ENCODE measurements at places on chromosomes 16 and 17.
A peak's percentile ranks its signal among the peaks of the same experiment; 100 is the strongest.

DNA sequence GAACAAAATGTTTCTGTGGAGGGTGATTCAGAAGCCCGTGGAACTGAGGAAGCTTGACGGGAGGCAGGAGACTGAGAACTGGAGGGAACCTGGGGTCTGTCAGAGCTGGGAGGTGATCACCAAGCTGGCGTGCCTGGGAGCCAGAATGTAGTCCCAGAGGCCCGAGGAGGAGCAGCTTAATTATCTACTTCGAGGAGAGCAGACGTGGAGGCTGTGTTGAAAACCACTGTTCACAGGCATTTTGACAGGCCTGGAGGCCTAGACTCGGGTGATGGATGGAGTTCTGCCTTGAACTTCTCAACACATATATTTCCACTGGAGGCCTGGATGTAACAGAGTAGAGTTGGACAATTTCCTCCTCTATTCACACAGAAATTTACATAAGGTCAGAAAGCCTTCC, 177.7 kb upstream of the SALL1 start:
- no peak for DNase-seq

GRCh38 chr16:610513-611381, 20.0 kb upstream of the WFIKKN1 start:
- peak; percentile 79 for DNase-seq

GRCh38 chr17:70920416-70920815, 751.1 kb downstream of the KCNJ2 start:
- DNase-seq = no peak

- no peak for DNase-seq
These were observed 159.9 kb downstream of the ANKFN1 start for GRCh38 chr17:56313201-56313600.

Measured in activated CD4-positive, alpha-beta T cell treated with anti-CD3 and anti-CD28 coated beads, Interleukin-2, amount 10 ng/mL, durations not matched to agents 24 days and 14 days (primary cell).